ENCODE measurements at places on chromosomes 13 and 19.

DNA sequence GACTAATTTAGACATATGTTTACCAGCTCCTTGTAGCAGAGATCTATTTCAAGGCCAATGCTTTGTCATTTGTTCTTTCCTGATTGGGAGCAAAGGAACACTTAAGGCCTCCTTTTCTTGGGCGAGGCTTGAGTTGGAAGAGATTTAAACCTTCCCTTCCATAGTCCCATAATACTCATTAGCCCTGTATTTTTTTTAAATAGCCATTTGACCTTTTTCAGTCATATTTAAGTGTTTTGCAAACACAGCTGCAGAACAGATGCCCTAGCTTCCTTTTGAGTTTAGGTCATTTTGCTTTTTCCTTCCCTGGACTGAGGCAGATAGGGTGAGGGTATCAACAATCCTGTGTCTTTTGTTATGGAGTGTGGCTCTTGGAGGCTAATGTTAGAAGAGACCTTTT, 198.3 kb downstream of the NBEA start:
- DNase-seq, result no peak

- no peak for DNase-seq
Observed at GRCh38 chr19:48196321-48196763, 25.9 kb downstream of the ZSWIM9 start.

- DNase-seq, result no peak
Observed at GRCh38 chr13:103022336-103022735, 43.9 kb downstream of the SLC10A2 start.

DNA sequence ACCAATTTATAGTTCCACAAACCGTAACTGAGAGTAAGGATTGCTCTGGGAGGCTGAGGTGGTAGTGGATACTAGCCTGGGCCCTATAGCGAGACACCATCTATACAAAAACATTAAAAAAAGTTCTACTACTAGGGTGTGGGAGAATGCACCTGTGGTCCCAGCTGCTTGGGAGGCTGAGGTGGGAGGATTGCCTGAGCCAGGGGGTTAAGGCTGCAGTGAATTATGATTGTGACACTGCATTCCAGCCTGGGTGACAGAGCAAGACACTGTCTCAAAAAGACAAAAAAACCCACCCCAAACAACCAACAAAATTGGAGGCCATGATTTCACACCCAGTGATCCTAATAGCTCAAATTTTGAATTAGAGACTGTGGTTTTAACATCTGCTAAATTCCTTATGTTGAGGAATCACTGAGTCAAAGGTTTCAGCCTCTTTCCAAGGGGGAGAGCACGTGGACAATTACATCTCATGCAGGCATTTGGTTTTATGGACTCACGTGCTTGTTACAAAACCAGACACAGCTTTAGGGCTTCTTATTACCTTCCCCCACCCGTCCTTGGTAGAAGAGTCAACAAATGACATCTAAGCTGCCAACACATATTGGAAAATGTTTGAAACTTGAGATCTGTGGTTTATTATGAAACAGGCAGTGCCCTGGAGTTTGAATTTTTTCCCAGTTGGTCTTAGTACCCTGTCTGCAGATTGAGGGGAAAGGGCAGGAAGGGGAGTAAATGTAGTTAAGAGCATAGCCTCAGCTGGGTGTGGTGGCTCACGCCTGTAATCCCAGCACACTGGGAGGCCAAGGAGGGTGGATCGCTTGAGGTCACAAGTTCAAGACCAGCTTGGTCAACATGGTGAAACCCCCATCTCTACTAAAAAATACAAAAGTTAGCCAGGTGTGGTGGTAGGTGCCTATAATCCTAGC, 18.5 kb downstream of the CYP2A6 start:
- DNase-seq, result no peak

DNA sequence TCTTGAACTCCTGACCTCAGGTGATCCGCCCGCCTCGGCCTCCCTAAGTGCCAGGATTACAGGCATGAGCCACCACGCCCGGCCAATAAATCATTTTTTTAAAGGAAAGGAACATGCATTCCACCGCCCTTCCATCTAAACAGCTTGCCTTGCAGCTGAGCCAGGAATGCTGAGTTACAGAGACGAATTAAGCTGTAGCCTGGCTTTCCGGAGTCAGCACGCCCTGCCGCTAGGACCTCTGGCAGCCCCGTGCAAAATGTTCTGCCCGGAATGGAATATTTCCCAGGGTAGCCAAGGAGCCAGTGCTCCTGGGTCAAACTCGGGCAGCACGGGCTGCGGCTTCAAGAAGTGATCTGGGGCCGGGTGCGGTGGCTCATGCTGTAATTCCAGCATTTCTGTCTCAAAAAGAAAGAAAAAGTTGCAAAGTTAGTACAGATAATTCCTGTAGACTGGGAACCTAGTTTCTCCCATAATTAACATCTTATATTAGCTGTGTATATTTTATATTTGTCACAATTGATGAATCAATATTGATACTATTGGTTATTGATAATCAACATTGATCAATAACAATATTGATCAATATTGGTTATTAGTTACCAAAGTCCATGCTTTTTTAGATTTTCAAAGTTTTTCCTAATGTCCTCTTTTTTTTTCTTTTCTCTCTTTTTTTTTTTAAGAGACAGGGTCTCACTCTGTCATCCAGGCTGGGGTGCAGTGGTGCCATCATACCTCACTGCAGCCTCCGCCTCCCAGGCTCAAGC, 19.2 kb downstream of the ATCAY start:
- DNase-seq, result no peak

DNA sequence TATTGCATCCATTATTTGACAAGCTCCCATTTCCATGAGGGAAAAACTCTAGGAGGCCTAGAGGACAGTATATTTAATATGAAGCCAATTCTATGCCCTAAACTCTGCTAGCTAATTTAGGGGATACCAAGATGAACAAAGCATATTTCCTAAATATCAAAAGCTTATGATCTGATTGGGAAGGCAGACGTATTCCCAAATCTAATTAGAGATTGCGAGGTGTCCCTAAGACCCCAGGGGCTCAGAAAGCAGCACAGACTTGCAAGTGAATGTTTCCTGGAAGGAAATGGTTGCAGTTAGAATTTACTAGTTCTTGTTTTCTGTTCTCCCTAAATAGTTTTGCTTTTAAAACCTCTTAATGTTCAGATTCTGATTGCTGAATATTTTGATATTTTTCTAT, 30.7 kb downstream of the NDFIP2 start:
- DNase-seq, result no peak

All from stimulated activated CD4-positive, alpha-beta T cell treated with anti-CD3 and anti-CD28 coated beads, Interleukin-12 subunit alpha, Interleukin-12 subunit beta, amount 100 ng/mL, for 24 hours (primary cell).